ENCODE measurements at places on chromosomes 2 and 18. TPM values are rescaled to one million over a fixed set of nuclear protein-coding genes. Genes with fewer than 3 reads are reported as not detected.

DNA sequence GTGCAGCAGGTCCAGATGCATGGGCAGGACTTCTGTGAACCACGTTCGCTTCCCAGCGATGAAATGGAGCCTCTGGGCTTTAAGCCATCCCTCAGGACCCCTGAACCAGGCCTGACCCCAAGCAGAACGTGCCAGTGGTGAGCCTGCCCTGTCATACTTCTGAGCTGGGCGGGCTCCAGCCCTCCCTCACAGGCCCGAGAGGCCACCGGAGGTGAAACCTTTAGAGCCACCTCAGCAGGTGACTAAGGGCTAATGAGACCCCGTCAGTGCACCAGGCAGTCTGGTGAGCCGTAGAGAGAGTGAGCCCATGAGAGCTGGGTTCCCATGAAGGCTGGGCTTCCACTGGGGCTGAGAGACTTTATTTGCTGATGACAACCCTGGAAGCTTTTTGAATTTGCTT lies 8.9 kb upstream of the MAL start:
- H3K4me3 ChIP-seq: no peak overlapping the region
- H3K4me1 ChIP-seq: no peaks in the 10 kb centered on the region
- no peak for DNase-seq
- H3K36me3 ChIP-seq: no peaks in the 10 kb centered on the region
- no peaks in the 10 kb centered on the region for H3K27me3 ChIP-seq

DNA sequence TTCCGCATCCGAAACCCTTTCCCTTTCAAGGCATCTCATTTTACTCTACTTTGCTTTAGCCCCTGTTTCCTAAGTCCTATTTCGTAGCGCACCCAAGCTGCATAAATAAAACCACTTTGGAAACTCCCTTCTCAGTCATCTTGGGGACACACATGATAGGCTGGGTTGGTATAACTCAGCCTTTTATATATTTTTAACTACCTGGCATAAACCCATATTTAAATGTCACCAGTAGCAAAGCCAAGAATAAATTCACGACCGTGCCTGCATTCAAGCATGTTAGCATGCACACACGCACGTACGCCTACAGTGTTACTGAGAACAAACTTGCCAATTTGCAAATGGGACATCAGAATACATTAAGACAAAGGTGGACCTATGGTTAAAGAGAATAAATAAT lies 564.7 kb upstream of the PIK3C3 start:
- DNase-seq: no peak
- no peaks in the 10 kb centered on the region for H3K27me3 ChIP-seq
- H3K27ac ChIP-seq: no peak overlapping the region

The PMAIP1 gene
- total RNA-seq: 84.1 TPM

GRCh38 chr18:37385846-37386778 lies 179.5 kb downstream of the CELF4 start:
- H3K27ac ChIP-seq: no peak overlapping the region
- peaks cover 8% of the 10 kb centered on the region for H3K4me1 ChIP-seq
- H3K4me3 ChIP-seq: no peak overlapping the region
- no peaks in the 10 kb centered on the region for H3K27me3 ChIP-seq
- DNase-seq: no peak
- no peaks in the 10 kb centered on the region for H3K36me3 ChIP-seq

DNA sequence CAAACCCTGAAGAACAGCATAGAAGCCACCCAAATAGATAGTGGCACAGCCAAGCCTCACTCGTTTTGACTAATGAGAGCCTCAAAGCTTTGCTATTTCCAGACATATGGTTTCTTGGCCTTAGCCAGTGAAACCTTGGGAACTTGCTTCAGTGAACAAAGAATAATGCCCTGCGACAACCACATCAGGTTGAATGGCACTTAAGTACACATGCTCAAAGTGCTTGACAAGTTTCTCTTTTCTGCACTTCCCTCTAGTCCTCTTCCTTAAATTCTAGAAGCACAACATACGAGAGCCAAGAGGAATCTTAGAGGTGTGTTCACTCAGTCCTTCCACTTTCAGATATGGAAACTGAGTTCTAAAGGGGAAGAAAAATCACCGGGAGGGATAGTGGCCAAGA lies 258.3 kb downstream of the HAUS1 start:
- H3K36me3 ChIP-seq: no peaks in the 10 kb centered on the region
- DNase-seq: no peak
- no peaks in the 10 kb centered on the region for H3K4me1 ChIP-seq
- H3K27ac ChIP-seq: no peak overlapping the region
- no peak overlapping the region for H3K4me3 ChIP-seq

GRCh38 chr2:46847185-46847710 lies 68.4 kb downstream of the MCFD2 start:
- H3K27ac ChIP-seq: no peak overlapping the region
- no peak for DNase-seq
- H3K4me1 ChIP-seq: no peaks in the 10 kb centered on the region
- H3K4me3 ChIP-seq: no peak overlapping the region

GRCh38 chr2:152861349-152861942 lies 143.0 kb downstream of the ARL6IP6 start:
- no peaks in the 10 kb centered on the region for H3K27me3 ChIP-seq
- H3K36me3 ChIP-seq: no peaks in the 10 kb centered on the region
- H3K4me1 ChIP-seq: no peaks in the 10 kb centered on the region
- H3K4me3 ChIP-seq: no peak overlapping the region
- peak; percentile 5 for DNase-seq
- no peak overlapping the region for H3K27ac ChIP-seq

The DSG4 gene
- not detected for total RNA-seq

The GPR35 gene
- not detected for total RNA-seq

- no peaks in the 10 kb centered on the region for H3K36me3 ChIP-seq
- DNase-seq: no peak
- H3K27ac ChIP-seq: no peak overlapping the region
- H3K27me3 ChIP-seq: no peaks in the 10 kb centered on the region
These were observed 25.4 kb upstream of the FMNL2 start for GRCh38 chr2:152309352-152310214.

The MALL gene
- 3.9 TPM for total RNA-seq

GRCh38 chr2:108413711-108414095 lies 35.3 kb upstream of the GCC2 start:
- DNase-seq: no peak
- no peaks in the 10 kb centered on the region for H3K27me3 ChIP-seq
- no peak overlapping the region for H3K4me3 ChIP-seq
- no peaks in the 10 kb centered on the region for H3K36me3 ChIP-seq
- no peak overlapping the region for H3K27ac ChIP-seq

GRCh38 chr2:46937471-46937901 lies 21.9 kb upstream of the MCFD2 start:
- no peak for DNase-seq
- no peaks in the 10 kb centered on the region for H3K36me3 ChIP-seq
- H3K27me3 ChIP-seq: peaks cover 2% of the 10 kb centered on the region

DNA sequence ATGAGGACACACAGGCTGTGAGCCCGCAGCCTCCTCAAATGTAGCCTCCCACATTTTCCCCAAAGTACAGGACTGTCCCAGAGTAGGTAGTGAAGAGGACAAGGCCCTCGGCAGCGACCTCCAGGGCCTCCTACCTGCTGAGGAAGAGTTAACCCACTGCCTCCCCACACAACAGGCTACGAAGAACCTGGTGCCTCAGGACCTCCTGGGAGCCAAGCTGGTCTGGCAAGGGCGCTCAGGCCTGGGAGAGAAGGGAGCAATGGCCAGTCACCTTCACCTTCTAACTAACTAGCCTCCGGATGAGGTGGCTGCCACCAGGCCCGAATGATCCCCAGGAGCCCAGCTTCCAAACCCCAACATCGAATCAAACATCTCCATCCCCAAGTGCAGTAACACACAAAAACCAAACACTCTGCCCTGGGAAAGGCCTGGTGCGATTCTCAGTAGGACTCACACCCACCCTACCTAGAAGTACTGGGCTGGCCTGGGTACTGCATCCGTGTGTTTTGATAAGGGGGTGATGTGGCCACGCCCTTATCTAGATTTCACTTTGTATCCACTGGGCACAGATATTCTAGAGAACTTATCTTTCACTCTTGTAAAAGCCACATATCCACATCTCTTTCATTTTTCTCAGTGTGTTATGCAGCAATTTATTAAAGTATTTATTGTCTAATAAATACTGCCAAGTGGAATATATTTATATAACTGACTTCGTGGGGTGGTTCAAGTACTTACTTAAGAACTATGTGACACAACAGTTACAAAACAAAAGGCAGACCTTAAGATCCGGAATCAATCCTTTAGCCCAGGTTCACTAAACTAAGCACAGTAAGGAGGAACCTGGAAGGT lies 9.7 kb downstream of the ERFE start:
- no peak overlapping the region for H3K4me3 ChIP-seq
- H3K27me3 ChIP-seq: peaks cover 14% of the 10 kb centered on the region
- H3K36me3 ChIP-seq: peaks cover 24% of the 10 kb centered on the region

The SLC35G4 gene
- not detected for total RNA-seq

The GREB1L gene
- 0.31 TPM for total RNA-seq

- no peaks in the 10 kb centered on the region for H3K27me3 ChIP-seq
- H3K27ac ChIP-seq: no peak overlapping the region
- peaks cover 5% of the 10 kb centered on the region for H3K4me1 ChIP-seq
- DNase-seq: no peak
- no peaks in the 10 kb centered on the region for H3K36me3 ChIP-seq
These were observed 208.3 kb upstream of the HDAC4 start for GRCh38 chr2:239609162-239609561.

DNA sequence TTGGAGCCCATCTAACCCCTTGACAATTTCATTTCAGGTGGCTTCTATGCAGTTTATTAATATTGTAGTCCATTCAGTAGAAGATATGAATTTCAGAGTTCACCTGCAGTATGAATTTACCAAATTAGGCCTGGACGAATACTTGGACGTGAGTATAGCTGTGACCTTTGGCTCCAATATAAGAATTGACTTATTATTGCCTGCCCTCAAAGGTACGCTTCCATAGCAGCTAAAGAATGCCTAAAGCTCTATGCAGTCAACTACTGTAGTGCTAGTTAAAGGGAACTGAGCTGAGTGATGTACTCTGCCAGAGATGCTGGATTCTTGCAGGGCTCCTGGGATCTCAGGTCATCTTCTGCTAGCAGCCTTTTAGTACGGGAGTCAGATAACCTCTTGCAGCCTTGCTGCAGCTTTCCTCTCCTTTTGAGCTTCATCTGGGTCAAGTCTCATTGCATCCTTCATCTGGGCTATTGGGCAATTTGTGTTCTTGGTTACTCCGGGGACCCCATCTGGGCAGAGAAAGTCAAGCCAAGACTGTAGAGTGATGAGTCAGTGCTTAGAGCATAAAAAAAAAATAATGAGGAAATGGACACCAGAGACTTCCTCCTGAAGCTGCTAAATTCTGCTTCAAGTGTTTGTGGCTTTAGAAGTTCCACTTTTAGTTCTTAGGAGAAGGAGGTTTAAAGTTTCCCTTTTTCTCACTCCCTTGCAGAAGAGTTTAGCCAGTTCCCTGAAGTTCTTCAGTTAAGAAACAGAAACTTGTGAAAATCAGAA lies 105.6 kb downstream of the PRPF40A start:
- no peaks in the 10 kb centered on the region for H3K27me3 ChIP-seq
- DNase-seq: no peak
- no peak overlapping the region for H3K27ac ChIP-seq

The CAPN14 gene
- 0.08 TPM for total RNA-seq

DNA sequence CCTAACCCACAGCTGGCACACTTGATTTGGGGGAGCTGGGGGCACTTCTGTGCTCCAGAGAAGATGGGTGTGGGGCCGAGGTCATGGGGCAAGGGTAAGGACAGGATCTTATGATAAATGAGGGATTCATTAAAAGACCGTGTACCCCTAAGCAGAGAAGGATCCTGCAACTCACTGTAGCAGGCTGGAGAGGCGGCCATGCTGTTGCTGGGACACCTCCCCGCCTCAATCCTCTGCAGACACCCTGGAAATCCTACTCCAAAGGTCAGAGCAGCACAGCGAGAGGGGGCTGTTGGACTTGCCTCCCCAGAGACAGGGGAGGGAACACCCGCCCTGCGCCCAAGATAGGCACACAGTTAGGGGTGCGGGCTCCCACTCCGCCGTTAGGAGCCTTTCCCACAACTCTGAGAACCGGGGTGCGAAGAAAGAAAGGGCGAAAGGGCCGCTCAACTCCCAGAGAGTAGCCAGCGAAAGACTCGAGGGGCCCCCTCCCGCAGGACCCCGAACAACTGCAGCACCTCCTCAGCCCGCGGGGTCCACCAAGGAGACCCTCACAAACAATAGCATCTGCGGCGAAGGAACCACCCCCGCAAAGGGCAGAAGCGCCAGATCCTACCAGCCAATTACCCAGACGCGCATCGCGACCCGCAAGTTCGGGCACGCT lies 1.4 kb downstream of the PARD6G start:
- peak overlapping the region; percentile 76 for H3K4me3 ChIP-seq
- no peaks in the 10 kb centered on the region for H3K27me3 ChIP-seq
- DNase-seq: no peak
- H3K27ac ChIP-seq: no peak overlapping the region
- H3K4me1 ChIP-seq: peaks cover 5% of the 10 kb centered on the region
- H3K36me3 ChIP-seq: no peaks in the 10 kb centered on the region

DNA sequence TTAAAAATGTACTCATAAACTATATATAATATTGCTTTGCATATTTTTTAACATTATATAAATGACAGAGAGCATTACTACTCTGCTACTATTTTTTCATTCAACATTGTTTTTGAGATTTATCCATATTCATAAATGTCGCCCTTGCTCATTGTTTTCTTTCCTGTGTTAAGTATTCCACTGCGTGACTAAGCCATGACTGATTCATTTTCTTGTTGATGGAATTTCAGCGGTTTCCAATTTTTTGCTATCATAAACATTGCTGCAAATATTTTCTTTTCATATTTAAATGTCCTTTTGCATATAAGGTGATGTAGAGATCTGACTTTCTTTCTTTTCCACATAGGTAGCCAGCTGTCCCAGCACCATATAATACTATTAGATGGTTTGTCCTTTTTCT lies 57.6 kb downstream of the SFXN5 start:
- H3K36me3 ChIP-seq: no peaks in the 10 kb centered on the region
- no peak overlapping the region for H3K4me3 ChIP-seq
- no peak for DNase-seq

DNA sequence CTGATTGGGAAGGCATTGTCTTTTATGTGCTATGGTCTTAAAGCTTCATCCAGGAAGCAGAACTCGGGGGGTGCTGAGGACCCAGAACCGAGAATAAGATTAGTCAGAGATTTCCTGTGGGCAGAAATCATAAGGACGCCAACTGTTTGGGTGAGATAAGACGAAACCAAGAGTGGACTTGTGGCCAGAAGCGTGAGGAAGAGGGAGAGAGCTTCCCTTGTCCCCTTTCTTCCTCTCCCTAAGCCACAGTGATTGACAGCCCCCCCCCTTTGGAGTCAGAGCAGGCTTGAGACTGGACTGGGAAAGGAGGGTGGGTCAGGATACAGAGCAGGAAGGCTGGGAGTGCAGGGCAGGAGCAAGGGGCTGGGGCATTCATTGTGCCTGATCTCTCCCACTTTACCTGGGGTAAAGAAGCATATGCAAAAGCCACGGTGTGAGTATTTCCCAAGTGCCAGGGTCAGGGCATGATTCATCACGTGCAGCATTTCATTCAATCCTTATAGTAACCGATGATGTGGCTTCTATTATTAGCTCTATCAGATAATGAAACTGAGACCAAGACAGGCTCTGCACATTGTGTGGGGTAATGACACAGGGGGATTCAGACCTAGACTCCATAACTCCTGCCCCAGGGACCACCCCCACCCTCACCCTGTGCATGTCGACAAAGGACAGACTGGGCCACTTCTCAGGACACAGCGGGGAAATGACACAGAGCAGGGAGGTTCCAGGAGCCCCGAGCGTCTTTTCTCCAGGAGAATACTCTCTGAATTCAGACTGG lies 3.0 kb upstream of the IL1RN start:
- H3K4me3 ChIP-seq: no peak overlapping the region
- no peak for DNase-seq
- H3K27ac ChIP-seq: no peak overlapping the region
- H3K4me1 ChIP-seq: no peaks in the 10 kb centered on the region
- H3K36me3 ChIP-seq: no peaks in the 10 kb centered on the region
- no peaks in the 10 kb centered on the region for H3K27me3 ChIP-seq

The PDE11A gene
- total RNA-seq: 0.19 TPM

The GAREM2 gene
- total RNA-seq: 19.9 TPM

All from H1 (cell line).